ENCODE measurements at places on chromosomes 5 and 9.

DNA sequence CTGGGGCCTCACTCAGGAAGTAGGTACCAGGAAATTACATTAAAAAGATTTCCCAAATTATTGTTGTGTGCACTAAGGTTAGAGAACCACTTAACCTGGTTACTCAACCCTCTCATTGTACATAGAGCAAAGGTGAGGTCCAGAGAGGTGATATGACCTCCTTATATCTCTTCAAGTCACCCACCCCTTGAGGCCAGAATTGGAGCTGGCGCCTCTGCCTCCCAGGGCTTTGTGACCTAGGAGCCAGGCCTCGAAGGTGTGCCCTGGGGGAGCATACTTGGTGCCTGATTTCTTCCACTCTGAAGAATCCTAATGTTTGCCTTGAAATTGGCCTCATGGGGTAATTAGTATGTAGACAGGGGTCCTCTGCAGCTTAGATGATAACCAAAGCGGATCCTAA is 95.1 kb upstream of the CTSL start:
- DNase-seq: no peak

GRCh38 chr9:2291980-2292704 is 277.0 kb downstream of the SMARCA2 start:
- DNase-seq: peak; percentile 95

DNA sequence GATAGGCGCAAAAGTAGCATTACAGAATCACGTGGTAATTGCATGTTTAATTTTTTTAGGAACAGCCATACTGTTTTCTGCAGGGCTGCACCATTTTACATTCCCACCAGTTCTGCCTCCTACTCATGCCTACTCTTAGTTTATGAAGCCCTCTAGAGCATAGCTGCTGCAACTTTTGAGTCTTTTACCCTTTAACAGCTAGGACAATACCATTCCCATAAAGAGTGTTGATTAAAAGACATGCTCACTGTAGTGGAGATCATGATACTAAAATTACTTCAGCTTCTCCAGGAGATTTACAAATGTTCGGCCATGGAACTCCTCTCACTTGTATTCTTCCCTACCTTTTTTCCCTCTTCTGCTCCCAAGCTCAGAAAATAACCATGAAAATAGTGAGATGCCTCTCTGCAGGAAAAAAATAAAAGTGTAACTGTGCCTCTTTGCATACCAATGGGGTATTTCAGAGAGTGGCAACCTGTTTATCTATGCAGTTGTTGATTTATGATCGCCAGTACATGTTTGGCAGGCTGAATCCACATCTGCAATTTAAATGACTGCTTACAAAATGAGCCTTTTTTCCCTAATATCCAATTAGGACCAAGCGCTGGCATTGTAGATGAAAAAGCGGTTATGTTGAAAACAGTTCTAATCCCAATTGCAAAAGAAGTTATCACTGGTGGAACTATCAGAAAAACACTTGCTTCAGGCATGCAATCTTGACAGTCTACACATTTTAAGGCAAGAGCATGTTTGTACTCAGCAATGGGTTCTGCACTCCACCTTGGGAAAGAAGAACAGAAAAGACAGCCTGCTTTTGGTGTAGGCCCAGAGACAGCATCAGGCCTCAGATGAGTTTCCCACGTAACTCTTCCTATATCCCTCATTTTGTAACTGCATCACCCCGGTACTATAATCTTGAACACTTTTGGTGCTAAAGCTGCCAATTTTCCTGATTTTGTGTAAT is 131.1 kb downstream of the ADAMTSL1 start:
- no peak for DNase-seq

DNA sequence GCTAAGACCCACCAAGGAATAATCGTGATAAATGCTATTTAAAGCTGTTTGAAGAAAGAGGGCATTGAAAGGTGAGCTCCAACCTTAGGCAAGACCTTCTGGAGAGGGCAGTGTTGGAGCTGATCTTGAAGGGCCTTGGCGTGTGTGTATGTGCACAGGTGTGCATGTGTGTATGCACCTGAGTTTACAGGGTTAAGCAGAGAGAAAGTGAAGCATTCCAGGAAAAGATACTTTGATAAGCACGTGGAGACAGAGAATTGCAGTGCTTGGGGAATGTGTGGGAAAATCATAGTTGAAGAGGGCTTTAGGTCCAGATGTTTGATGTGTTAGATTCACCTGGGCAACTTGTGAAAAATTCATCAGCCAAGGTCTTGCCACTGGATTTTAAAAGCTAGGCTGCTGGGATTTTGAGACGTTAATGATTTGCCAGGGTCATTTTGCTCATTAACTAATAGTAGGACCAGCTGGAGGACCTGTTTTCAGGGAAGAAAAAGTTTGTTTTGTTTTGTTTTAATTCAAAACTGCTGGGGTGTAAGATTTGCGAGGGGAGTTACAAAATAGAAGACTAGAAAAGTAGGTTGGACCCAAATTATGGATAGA is 78.3 kb upstream of the ANKRD55 start:
- no peak for DNase-seq

DNA sequence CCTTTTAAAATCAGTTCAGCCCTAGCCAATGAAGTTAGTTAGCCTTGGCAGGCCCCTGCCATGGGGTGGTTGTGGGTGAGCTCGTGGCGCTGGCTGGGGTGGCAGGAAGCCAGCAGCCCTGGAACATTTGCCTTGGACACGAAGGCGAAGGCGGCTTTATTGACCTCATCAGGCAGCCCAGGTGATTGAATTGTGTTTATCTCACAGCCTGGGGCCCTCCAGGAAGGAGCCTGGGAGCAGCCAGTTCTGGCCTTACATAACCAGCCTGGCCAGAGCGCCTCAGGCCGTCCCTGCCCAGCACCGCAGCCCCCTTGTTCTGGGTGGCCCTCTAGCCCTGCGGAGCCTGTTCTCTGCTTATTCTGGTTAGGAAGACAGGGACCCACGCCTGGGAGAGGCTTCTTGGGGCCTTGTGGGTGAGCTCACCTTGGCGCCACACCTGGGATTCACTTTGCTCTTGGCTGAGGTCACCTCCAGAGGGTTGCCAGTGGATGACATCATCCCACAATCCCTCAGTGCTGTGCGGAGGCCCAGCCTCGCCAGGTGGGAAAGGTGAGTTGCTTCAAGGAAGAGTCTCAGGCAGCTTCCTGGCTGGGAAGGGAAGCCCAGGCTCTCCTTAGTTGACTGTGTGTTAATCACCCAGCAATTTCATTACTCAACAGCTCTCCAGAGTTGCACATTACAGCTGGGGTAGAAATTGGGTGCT is 54.4 kb upstream of the RPL26L1 start:
- DNase-seq: peak; percentile 17

GRCh38 chr5:80082731-80083100 is 47.6 kb downstream of the THBS4 start:
- DNase-seq: peak; percentile 72

DNA sequence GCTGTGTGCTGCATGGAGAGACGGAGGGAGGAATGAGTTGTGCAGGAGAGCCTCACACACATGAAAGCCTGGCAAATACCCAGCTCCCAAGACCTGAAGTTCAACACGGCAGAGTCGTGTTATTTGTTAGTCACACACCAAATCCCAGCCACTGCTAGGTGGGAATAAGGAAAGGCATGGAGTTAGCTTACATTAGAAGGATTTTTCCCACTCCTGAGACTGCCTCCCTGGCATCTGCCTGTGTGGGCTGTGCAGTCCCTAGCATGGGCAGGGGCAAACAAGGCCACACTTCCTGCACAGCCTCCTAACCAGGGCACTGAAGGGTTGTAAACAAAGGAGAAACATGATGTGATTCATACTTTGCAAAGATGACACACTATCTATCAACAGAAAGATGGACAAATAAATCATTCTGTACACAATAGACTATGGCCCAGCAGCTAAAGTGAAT is 306.8 kb downstream of the SPOCK1 start:
- no peak for DNase-seq

GRCh38 chr5:45695804-45696156 is 400 bp downstream of the HCN1 start:
- DNase-seq: no peak

GRCh38 chr5:172162987-172163343 is 25.1 kb downstream of the STK10 start:
- no peak for DNase-seq

All from DMS79 (cell line).